ENCODE measurements at places on chromosomes 2 and 18. TPM values are rescaled to one million over a fixed set of nuclear protein-coding genes. Genes with fewer than 3 reads are reported as not detected.

RNF125 gene
- 2.8 TPM for total RNA-seq

PKP4 gene
- total RNA-seq = 43.7 TPM

SCYGR4 gene
- total RNA-seq = not detected

SNTG2 gene
- total RNA-seq = 0.79 TPM

CHST9 gene
- not detected for total RNA-seq

ACMSD gene
- not detected for total RNA-seq

IKZF2 gene
- 0.65 TPM for total RNA-seq

RGPD4 gene
- total RNA-seq = not detected

SCN9A gene
- under 0.01 TPM for total RNA-seq

GRHL1 gene
- total RNA-seq = 0.40 TPM

GKN2 gene
- total RNA-seq = not detected

ADRA2B gene
- total RNA-seq = not detected

DLX1 gene
- not detected for total RNA-seq

- DNase-seq = peak; percentile 11
Measured at GRCh38 chr2:218516614-218517013, 51.5 kb downstream of the USP37 start.

DNA sequence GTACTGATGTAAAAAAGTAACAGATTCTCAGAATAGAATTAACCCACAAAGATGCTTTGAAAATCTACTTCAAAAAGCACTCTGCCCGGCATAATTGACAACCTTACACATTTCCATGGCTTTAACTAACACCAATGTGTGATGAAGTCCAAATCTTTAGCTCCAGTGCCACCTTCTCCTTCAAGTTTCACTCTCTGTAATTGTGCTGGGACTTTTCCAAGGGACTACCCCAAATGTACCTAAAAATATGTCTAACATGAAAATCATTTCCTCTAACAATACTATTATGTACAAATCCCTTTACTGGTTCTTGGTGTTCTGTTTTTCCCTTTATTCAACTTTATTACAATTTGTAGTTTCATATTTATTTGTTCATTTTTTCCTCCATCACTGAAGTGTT is 20.6 kb upstream of the UBE2E3 start:
- DNase-seq = no peak

- no peak for DNase-seq
Measured at GRCh38 chr18:42426496-42427015, 471.5 kb downstream of the PIK3C3 start.

DNA sequence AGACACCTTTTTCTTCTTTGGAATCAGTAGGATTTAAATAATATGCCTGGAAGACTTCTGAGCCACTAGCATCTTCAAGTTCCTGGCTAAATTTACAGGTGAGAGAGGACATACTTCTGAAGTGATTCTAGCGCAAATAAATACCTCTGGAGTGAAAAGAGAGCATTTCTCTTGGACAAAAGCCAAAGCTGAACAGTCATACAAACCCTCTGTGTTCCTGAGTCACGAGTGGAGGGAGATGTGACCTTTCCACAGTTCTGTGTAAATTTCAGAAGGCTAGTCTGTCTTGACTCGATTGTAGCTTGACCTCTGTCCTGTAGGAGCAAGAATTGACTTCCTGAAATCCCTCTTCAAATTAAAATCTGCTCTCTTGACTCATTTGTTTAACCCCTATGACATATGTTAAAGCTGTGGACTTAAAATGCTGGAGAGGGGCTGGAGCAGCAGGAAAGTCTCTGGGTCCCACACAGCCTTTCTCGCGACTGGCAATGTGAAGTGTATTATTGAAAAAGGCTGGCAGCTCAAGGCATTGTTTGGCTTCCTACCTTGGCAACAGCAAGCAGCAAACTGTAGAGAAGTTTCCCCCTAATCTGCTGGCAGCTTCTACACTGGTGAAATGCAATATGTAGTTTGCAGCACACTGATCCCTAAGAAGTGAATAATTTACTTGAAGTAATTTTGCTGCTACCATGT is 79.6 kb upstream of the GCFC2 start:
- no peak for DNase-seq

DNA sequence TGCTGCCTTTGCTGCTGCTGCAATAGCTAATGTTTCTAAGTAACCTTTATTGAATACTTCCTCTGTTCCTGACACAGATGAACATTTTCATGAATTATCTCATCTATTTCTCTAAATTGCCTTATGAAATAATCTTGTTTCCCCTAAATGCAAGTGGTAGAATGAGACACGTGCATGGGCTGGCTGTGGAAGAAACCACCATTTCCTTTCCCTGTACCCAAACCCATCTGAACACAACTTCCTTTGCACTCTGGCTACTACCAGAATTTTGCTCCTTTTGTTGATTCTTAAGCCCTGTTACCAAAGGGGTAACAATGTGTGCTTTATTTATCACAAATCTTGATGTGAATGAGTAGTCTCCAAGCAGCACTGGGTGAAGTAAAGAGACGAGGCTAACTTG is 29.2 kb downstream of the AKAIN1 start:
- no peak for DNase-seq

- peak; percentile 58 for DNase-seq
Measured at GRCh38 chr18:2985628-2986027, 27.3 kb downstream of the LPIN2 start.

DNA sequence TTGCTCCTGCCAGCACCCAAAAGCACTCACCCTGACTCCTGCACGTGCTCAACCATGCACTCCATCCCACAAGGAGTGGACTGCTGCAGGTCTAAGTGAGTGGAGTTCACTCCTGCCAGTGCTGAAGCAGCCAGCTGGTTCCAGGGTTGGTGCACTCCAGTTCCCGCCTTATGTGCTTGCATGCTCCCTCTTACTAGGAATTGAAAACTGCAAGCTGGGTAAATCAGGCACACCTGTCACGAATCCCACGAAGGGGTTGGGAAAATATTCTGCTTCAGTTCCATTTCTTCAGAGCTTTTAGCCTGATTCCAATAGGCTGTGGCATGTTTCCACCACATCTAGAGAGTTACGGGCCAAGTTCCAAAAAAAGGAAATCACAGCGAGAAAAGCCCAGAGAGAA is 1365.5 kb upstream of the CHAC2 start:
- no peak for DNase-seq

DNA sequence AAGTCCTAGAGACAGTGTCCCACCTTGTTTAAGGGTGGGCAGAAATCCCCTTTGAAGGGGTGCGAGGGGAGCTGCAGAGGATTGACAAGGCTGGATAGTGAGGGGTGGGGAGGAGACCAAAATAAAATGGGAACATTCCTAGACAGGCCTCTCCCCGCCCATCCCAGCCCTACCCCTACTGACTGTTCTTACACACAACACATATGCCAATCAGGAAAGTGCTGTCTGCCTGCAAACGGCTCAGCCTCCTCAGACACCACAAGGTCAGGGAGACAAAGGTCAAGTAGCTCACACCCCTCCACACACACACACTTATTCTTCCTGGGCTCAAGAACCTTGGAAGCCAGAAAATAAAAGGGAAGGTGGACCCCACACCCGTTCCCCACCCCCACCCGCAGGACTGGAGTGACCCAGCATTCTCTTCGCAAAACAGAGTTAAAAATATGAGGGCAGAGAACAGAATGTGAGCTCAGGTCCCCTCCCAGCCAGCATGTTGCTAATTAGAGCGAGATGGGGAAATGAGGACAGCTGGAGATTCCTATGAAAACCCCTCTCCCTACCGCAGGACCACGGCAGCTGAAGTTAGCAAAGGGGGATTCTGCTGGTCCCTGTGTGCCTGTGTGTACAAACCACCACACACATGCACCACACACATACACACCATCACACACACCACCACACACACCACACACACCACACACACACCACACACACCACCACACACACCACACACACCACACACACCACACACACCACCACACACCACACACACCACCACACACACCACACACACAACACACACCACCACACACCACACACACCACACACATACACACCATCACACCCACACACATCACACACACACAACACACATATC is 197.8 kb downstream of the TNS1 start:
- no peak for DNase-seq

- DNase-seq = peak; percentile 37
Measured at GRCh38 chr2:70141212-70141901, 49.5 kb downstream of the C2orf42 start.

- DNase-seq = no peak
Measured at GRCh38 chr18:8635087-8635486, 25.9 kb downstream of the RAB12 start.

DNA sequence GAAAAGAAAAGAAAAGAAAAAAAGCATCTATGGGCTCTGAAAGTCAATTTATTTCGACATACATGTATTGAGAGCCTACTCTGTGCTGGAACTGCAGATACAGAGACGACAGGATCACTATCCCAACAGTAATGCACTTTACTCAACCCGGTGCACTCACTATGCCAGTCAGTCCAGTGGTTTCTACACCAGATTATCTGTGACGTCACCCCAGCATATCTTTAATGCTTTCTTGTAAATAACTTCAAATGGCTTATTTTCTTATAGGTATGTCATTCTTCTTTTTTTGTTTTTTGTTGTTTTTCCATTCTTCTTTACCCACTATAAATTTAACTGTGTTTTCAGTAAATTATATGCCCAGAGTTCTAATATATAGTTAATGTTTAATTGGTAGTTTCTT is 800.0 kb upstream of the FANCL start:
- DNase-seq = no peak

- no peak for DNase-seq
Measured at GRCh38 chr18:23121133-23121532, 14.2 kb upstream of the CABLES1 start.

DNA sequence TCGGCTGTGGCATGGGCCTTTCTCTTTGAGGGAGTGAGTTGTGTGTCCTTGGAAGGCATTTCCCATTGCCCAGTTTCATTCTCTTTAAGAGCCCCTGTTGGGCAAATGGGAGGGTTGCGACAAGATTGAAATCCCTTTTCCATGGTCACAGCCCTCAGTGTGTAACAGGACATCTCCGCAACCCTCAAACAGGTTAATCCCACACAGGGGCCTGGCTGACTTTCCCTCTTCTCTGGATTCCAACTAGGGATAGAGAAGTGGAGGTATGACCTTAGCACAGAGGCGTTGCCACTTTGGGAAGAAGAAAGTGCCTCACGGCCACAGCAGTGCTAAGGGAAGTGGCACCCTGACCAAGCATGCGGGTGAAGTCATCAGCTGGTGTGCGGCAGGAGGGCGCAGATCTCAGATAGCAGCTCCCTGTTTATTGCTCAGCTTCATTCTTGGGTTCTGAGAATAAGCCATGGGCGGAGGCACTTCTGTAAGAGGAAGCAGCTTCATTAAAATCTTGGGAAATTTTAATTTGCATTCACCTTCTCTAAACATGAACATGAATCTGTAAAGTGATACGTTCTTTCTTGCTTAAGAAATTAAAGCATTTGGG is 256.5 kb downstream of the GBX2 start:
- no peak for DNase-seq

- DNase-seq = no peak
Measured at GRCh38 chr2:174611854-174612253, 14.2 kb upstream of the WIPF1 start.

DNA sequence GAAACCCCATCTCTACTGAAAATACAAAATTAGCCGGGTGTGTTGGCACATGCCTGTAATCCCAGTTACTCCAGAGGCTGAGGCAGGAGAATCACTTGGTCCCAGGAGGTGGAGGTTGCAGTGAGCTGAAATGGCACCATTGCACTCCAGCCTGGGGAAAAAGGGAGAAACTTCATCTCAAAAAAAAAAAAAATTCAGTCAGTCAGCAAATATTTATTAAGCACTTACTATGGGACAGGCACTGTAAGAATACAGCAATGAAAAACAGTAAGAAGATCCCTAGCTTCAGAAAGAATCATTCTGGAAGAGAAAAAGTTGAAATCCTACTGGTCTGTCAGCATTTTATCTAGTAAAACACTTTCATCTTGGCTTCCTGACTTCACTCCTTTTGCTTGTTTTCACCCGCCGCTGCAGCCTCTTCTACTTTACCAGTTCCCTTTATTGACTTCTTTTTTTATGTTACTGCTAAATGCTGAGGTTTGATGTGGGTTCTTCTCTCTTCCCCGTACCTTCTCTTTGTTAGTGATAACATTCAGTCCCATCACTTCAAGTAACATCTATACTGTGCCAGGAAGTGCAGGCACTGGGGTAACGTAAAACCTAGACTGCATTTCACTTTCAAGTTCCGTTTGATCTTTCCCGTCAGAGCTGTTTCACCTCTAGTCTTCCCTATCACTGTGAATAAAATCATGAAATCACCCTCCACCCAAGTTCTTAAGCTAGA is 10.8 kb upstream of the TAF4B start:
- DNase-seq = no peak

- no peak for DNase-seq
Measured at GRCh38 chr18:75140296-75140695, 68.6 kb downstream of the PTGR3 start.

- no peak for DNase-seq
Measured at GRCh38 chr18:5556310-5556974, 12.6 kb upstream of the EPB41L3 start.

- no peak for DNase-seq
Measured at GRCh38 chr2:146392186-146392585, 1452.6 kb upstream of the ACVR2A start.

- no peak for DNase-seq
Measured at GRCh38 chr2:144333143-144333555, 186.8 kb downstream of the ZEB2 start.

DNA sequence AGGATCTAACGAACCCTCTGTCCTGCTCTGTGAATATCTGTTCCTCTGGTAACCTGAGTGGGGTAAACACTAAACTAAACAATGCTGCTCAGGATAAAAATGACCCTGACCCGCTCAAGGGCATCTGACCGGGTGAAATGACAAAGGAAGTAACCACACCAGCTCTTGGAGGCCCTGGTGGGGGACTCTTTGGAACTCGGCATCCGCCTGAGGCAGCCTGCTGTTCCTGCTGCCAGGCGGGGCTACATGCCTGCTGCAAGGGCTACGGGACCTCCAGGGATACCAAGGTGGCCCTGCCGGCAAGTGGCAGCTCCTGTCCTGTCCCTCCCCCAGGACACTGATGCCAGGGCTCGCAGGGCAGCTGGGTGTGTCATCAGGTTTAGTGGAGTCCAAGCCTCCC is 273.3 kb downstream of the HDAC4 start:
- DNase-seq = no peak

GRCh38 chr2:105999211-105999989 is 194.7 kb downstream of the UXS1 start:
- no peak for DNase-seq

DNA sequence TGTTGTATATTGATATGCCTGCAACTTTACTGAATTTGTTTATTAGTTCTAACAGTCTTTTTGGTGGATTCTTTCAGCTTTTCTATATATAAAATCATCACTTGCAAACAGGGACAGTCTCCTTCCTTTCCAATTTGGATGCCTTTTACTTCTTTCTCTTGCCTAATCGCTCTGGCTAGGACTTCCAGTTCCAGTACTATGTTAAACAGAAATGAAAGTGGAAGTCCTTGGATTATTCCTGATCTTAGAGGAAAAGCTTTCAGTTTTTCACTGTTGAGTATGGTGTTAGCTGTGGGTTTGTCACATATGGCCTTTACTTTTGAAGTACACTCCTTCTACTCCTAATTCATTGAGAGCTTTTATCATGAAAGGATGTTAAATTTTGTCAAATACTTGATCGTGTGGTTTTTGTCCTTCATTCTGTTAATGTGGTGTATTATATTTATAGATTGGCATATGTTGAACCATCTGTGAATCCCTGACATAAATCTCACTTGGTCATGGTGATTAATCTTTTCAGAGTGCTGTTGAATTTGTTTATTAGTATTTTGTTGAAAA is 52.9 kb downstream of the REL start:
- DNase-seq = peak; percentile 17

GRCh38 chr2:120378605-120379004 is 32.7 kb downstream of the INHBB start:
- DNase-seq = no peak

GRCh38 chr2:112163541-112163981 is 25.4 kb downstream of the FBLN7 start:
- no peak for DNase-seq

- DNase-seq = peak; percentile 53
Measured at GRCh38 chr2:206084870-206085741, 868 bp downstream of the INO80D start.

Data from lung microvascular endothelial cell (primary cell).